HFF-Myc (cell line): ENCODE measurements at places on chromosomes 13 and 19.

GRCh38 chr19:1455336-1456120, 5.6 kb downstream of the APC2 start:
- DNase-seq = no peak

DNA sequence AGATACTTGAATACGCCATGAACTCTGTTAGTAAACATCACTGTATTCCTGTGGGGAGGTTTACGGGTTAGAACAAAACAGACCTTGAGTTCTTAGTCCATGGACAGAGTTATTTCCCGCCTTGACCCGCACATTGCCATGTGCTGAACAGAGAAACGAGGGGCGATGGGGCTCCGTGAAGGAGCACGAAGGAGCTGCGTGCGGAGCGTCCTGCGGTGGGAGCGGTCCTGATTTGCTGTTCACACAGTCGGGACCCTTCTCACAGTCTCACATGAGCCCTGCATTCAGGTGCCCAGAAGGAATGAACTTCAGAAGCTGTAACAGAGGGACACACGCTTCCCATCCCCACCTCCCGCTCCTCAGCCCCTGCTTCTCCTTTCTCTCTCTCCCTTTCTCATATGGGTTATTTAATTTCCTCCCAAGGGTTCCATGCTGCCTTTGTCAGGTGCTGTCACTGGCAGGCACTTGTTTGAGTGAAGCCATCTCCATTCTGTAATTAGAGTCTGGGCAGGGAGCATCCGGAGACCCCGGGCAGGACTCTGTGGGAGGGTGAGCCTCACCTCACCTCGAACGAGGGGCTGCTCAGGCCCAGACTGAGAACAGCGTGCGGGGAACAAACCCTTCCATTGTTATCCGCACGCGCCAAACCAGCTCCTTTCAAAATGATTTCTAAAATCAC, 76.9 kb downstream of the TEX29 start:
- no peak for DNase-seq

GRCh38 chr13:48397744-48398143, 15.2 kb downstream of the LPAR6 start:
- no peak for DNase-seq

DNA sequence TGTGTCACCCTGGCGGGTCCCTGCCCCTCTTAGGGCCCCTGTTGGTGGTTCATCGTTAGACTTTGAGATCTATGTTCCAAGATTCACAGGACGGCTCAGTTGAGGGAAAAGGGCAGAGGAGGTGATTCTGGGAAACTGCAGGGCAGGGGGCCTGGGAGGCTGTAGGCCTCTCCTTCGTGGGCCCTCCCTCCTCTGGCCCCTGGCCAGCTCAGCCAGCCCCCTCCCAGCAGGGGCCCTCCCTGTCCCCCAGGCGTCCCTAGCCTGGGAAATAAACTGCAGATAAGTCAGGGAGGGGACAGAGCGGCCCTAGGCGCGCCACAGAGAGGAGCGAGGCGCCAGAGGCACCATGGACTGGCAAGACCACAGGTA, 6.5 kb downstream of the HIF3A start:
- DNase-seq = no peak

GRCh38 chr19:18551631-18552030, 6.0 kb upstream of the KXD1 start:
- DNase-seq = no peak

GRCh38 chr19:45506246-45506988, 862 bp upstream of the VASP start:
- DNase-seq = no peak

- no peak for DNase-seq
Measured at GRCh38 chr19:2479556-2480194, 3.7 kb downstream of the GADD45B start.

GRCh38 chr13:41785402-41786172, 175.3 kb downstream of the VWA8 start:
- DNase-seq = no peak

- DNase-seq = no peak
Measured at GRCh38 chr19:16542910-16543472, 754 bp upstream of the CHERP start.

GRCh38 chr19:17468302-17469091, 1.8 kb upstream of the SLC27A1 start:
- no peak for DNase-seq

DNA sequence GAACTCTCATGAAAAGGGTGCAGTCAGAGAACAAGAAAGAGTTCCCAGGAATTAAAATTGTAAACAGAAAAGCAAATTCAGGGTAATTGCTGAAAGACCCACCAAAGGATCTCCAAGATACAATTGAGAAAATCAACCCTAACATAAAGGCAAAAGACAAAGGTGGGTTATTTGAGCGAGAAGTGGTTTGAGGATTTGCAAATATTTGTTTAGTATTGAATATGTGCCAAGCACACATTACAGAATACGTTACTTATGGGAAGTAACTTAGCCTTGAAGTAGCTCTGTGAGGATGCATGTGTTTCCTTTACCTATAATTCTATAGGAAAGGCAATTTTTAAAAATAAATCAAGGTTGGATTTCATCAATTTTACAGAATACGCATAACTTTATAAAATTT, 10.0 kb upstream of the CEACAM21 start:
- DNase-seq = no peak

DNA sequence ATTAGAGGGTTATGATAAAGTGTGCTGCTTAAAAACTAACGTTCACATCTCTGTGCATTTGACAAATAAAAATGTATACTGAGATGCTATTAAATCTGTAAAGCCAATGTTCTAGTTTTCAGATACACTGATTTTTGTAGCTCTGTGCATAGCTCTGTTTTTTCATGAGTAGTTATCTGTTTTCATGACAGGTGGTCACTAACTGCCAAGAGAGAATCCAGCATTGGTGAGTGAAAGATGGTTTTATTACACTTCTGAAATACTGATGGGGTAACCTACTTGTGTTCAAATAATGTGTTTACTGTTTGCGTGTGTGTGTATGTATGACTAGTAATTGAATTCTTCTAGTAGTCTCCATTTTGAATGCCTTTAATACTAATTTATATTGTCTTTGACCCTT, 29.0 kb downstream of the URI1 start:
- no peak for DNase-seq

- DNase-seq = no peak
Measured at GRCh38 chr13:71474936-71475335, 392.1 kb downstream of the DACH1 start.

GRCh38 chr19:43784241-43784980, 3.6 kb upstream of the KCNN4 start:
- DNase-seq = peak; percentile 59
